ENCODE measurements at places on chromosomes 11 and 22. TPM values are rescaled to one million over a fixed set of nuclear protein-coding genes. Genes with fewer than 3 reads are reported as not detected.

DNA sequence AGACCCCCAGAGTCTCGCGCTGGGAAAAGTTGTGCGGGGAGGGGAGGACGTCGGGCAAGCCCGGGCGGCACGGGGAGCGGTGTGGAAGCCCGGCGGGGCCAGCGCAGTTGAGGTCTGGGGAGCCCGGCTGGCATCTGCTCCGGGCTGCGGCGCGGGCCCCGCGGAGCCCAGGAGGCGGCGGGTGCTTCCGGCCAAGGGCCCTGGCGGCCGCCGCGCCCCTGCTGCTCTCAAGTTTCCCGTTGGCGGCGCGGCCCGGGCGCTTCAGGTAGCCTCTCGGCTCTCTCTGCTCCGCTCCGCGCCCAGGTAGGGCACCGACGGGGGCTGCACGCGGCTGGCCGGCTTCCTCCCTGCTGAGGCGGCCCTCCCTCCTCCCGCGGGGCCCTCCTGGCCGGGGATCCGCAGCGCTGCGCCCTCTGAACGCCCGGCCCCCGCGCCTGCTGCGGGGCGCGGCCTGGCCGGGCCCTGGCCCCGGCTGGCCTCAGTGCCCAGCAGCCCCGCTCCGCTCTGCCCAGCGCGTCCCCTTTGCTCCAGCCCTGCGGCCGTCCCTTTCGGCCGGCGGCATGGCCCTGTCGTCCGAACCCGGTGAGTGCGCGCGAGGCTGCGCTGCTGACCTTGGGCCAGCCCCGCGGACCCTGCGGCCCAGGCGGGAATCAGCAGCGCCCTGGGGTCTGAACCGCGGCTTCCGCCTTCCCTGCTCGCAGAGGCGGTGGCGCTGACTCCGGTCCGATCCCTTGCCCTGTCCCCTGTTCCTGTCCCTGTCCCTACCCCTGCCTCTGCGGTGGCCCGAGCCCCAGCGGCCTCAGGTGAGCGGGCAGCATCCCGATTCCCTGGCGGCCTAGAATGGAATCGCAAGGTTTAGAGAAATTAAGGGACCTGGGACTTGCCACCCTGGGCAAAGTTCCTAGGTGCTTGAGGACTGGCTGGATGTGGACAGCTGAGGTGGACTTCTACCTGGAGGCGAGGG, 4.3 kb upstream of the AMPD3 start:
- no peak for DNase-seq

DNAL4 gene
- 18.7 TPM for polyA plus RNA-seq

- no peak for DNase-seq
These were observed 44.9 kb upstream of the DRD2 start for GRCh38 chr11:113519989-113520613.

- no peak for DNase-seq
These were observed 2.2 kb downstream of the CD6 start for GRCh38 chr11:60973699-60974098.

DNA sequence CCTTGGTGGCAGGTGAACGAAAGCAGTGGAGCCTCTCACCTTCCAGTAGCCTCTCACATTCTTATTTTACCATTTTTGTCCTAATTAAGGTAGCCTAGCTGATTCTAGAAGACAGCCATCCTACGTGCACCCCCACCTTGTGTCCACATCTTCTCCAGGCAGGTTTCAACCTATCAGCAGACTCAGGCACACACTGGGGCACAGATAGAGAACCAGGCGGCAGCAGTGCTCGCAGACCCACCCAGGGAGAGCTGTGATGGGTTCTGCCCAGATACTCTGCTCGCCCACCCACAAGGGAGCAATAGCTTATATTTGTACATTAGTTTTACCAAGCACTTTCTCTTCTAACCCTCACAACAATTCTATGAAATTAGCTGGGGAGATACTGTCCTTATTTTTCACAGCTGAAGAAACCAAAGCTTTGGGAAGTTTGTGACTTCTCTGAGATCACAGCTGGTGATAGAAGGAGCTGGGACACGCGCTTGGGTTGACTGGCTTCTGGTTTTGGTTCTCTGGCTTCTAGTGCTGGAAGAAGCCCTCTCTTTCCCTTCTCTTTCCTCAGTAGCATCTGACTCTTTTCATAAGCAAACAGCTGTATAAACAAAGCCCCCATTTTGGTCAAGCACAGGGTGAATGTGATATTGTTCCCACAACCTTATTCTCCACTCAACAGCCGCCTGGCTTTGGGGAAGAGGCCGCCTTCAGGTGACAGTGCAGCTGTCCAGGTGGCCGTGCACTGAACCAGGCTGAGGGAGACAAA, 36.9 kb downstream of the PPP2R1B start:
- DNase-seq: no peak

RGL4 gene
- 3.2 TPM for polyA plus RNA-seq

GRCh38 chr11:113603277-113604059, 102.6 kb downstream of the TMPRSS5 start:
- no peak for DNase-seq

DNA sequence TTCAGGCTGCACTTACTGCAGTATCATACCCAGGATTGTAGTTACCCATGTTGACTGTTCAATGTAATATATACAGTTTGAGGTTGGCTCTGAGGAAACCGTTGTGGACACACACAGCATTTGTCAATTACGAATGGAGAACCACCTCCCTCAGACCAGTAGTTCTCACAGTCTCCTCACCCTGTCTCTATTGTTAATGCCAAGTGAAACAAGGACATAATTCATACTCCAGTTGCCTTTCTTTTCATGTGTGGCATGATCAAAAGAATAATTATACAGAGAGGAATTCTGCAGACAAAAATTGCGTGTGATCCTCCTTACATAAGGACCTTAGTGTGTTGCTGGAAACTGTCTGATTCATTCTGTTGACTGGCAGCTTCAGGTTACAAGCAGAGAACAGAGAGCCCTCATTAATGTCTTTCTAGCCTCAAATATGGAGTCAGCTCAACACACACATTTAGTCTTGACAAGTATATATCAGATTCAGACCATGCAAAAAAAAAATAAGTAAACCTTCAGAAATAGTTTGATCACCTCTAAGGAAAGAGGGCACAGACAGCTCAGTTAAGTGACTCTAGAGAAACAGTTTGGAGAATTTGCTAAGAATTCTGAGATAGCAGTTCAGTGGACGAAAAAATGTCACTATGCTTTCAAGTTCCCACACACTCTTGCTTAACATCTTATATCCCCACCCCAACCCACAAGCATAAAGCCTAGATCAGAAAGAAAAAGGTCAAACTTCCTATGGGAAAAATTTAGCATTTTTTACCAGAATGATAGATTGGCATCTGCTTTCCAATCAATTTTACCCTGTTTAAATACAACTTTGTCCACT, 96.1 kb downstream of the MAML2 start:
- DNase-seq: no peak

- peak; percentile 93 for DNase-seq
These were observed at the start of gene PLXNB2 for GRCh38 chr22:50306753-50307749. Gene PLXNB2, minus strand, starts transcription at chr22:50307646. Its CDS starts 17,062 bp downstream, at chr22:50290584.

PTPRCAP gene
- polyA plus RNA-seq: 2.4 TPM

GRCh38 chr11:61777234-61778090, 14.9 kb downstream of the TMEM258 start:
- no peak for DNase-seq

DCHS1 gene
- 6.3 TPM for polyA plus RNA-seq

DNA sequence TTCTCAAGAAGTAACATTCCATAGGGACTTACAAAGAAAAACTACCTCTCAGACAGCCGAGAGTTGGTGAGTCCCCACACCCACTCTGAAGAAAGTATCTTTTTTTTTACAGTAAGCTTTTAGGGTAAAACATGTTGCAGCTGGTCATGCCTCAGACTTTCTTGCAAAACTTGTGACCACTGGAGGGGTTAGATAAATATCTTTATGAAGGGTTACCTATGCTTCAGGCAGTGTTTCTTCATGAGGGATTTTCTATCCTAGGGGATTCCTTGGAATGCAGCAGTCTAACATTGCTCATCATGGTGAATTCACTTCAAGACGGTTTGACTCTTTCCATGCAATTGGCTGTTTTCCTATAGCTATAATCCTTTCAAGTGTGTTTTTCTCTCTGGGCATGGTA, 20.8 kb upstream of the SNX19 start:
- DNase-seq: no peak

GRCh38 chr11:761526-762108, 14.4 kb downstream of the TALDO1 start:
- no peak for DNase-seq

GRCh38 chr11:57700425-57700824, 11.6 kb downstream of the MED19 start:
- DNase-seq: no peak

OR52E8 gene
- not detected for polyA plus RNA-seq

All from sigmoid colon (tissue), 7 donors.